ENCODE measurements at places on chromosomes 6 and 20.

- DNase-seq = no peak
Measured at GRCh38 chr6:44072452-44072958, 54.7 kb downstream of the MRPL14 start.

DNA sequence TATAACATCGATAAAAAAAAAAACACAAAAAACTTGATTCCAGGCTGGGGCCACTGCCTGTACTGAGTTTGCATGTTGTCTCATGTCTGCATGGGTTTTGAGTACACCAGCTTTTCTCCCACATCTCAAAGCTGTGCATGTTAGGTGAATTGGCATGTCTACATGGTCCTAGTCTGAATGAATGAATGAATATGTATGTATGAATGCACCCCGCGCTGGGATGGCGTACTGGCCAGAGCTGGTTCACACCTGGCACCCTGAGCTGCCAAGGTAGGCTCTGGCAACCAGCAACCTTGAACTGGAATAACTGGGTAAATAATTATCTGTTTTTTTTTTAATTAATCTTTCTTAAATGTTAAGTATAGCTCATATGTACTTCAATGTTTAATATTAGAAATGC, 131.0 kb downstream of the MAN1A1 start:
- no peak for DNase-seq

- no peak for DNase-seq
Measured at GRCh38 chr6:169907419-169908115, 156.1 kb downstream of the ERMARD start.

GRCh38 chr6:157831018-157831369, 7.9 kb downstream of the SNX9 start:
- no peak for DNase-seq

DNA sequence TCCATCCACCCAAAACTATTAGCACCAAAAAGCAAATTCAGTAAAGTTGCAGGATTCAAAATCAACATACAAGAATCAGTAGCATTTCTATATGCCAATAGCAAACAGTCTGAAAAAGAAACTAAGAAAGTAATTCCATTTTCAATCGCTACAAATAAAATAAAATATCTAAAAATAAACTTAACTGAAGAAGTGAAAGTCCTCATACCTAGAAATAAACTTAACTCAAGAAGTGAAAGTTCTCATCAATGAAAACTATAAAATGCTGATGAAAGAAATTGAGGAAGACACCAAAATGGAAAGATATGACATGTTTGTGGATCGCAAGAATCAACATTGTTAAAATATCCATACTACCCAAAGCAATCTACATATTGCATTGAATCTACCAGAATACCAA, 103.0 kb upstream of the ARID1B start:
- DNase-seq = no peak

DNA sequence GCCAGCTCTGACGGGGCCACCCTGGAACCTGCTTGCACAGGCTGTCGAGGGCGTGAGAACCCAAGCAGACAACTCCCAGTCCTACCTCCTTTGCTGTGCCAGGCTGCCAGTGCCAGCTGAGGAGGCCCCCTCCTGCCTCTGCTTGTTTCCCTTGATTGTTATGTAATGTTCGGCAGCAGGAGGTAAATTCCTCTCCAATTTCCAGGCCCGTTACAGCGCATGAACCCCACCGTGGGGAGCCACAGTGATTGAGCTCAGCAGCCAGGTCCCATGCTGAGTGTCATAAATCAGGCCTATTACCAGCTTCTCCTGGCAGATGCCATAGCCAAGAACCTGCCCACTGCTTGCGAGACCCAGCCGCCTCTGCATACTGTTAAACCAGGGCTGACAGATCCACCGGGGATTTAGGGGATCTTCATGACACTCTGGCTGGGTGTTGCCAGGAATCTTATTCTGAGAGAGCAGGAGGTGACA, 320.5 kb downstream of the DHX35 start:
- no peak for DNase-seq

DNA sequence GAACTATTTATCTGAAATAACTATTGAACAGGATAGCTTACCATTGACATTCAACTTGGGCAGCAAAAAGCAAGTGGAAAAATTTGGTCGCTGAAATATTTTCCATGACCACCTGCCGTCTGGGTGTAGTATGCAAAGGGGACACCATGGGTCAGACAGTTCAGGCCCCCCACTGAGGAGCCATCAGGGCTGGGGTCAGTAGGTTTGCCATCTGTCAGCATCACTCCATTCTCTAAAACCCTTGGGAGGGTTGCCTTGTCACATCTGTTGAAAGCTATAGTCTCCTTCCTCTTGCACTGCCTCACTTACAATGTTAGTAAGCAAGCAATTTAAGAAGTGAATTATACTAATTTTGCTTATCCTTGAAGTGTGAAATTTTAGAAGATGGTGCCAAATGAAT, 44.9 kb downstream of the NRN1 start:
- no peak for DNase-seq

GRCh38 chr6:157097255-157097955, 225.9 kb downstream of the TMEM242 start:
- DNase-seq = no peak

GRCh38 chr20:25205277-25206062, 10.0 kb downstream of the ENTPD6 start:
- DNase-seq = no peak
